ENCODE measurements at places on chromosomes 3 and 15.

- DNase-seq: peak; percentile 27
Observed at GRCh38 chr3:126113733-126114442, 30.0 kb upstream of the SLC41A3 start.

- no peak for DNase-seq
Observed at GRCh38 chr15:63079947-63080626, 37.5 kb downstream of the TPM1 start.

DNA sequence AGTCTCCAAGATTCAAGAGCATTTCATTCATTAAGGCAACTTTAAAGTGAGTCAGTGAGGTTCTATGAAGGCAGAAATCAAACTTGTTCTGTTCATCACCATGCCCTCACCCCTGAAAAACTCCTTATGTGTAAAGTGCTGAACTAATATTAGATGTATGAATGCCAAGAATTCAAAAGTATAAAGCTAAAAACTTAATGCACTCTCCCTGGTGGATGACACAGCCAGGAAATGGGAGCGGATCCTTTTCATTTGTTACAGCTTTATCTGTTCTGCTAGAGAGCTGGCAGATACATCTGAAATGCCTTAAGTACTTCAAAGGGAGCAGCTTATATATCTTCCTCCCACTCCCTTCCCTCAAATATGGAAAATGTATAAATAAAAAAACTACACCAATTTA lies 8.2 kb downstream of the TXNRD3 start:
- no peak for DNase-seq

GRCh38 chr15:69265347-69265955 lies 33.3 kb upstream of the PAQR5 start:
- no peak for DNase-seq

DNA sequence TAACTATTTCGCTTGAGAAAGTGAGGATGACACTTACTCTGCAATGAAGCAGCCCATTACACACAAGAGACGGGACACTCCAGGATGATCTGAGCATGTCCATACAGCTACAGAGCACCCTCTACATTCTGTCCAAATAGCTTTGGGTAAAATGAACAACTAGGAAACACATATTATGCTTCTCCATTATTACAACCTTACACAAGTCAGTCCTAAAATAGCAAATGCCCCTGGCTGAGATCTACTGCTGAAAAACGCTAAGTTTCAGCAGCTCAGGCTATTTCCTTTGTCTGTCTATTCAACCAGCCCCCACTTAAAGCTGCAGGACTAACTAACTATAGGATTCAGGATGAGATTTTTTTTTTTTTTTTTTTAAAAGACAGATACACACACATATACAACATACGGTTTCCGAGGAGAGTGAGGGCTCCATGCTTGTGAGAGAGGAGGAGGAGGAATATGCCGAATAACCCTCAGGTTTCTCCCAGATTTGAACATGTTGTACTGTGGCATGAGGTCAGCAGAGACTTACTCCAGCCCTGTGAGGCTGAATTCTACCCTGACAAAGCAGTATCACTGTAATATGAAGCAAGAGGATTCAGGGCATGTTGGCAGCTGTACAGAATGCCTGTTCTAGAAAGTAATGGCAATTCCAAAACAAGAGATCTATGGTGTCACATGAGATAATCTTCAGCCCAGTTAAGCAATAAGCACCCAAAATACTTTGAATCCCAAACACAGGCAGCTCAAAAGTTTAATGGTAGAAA lies 117.3 kb upstream of the PLXND1 start:
- no peak for DNase-seq

- DNase-seq: no peak
Observed at GRCh38 chr3:43760938-43761337, 70.2 kb downstream of the ABHD5 start.

DNA sequence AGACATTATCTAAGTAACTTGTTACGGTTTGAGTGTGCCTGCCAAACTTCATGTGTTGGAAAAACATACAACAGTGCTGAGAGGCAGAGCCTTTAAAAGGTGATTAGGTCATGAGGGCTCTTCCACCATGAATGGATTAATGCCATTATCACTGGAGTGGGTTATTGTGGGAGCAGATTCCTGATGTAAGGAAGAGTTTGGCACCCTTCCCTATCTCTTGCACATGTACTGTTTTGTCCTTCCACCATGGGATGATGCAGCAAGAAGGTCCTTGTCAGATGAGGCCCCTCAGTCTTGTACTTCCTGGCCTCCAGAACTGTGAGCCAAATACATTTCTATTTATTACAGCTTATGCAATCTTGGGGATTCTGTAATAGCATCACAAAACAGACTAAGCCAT lies 413.9 kb downstream of the EPHA3 start:
- DNase-seq: no peak

- DNase-seq: peak; percentile 71
Observed at GRCh38 chr3:52232279-52233107, 6.5 kb downstream of the TWF2 start.

DNA sequence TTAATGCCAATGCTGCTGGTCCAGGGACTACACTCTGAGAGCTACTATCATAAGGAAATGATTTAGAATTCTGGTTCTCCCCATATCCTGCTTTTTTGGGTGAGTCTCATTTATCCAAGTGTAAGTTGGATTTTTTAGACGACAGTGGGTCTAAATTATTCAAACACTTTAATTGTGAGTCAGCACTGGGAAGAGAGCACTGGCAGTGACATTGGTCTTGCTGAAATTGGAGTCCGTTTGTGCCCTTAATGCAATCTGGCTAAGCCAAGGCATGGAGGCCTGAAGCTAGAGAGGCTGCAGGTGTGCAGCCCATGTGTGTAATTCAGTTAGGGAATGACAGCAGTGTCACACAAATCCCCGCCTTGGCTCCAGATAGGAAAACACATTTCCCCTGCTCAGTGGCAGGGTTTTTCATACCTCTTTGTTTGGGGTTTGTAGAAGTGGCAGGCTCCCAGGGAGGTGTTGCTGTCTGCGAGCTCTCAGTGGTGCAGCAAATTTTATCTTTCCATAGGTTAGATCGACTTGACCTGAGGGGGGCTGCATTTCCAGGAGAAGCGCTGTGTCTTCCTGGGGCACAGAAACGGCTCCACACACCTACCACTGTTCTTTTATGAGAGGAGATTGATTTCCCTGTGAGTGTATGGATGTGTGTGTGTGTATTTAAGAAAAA lies 197.7 kb downstream of the CD47 start:
- DNase-seq: no peak

- no peak for DNase-seq
Observed at GRCh38 chr3:23776352-23776891, 29.3 kb upstream of the UBE2E1 start.

GRCh38 chr3:178971614-178972013 lies 100.0 kb downstream of the ZMAT3 start:
- no peak for DNase-seq

DNA sequence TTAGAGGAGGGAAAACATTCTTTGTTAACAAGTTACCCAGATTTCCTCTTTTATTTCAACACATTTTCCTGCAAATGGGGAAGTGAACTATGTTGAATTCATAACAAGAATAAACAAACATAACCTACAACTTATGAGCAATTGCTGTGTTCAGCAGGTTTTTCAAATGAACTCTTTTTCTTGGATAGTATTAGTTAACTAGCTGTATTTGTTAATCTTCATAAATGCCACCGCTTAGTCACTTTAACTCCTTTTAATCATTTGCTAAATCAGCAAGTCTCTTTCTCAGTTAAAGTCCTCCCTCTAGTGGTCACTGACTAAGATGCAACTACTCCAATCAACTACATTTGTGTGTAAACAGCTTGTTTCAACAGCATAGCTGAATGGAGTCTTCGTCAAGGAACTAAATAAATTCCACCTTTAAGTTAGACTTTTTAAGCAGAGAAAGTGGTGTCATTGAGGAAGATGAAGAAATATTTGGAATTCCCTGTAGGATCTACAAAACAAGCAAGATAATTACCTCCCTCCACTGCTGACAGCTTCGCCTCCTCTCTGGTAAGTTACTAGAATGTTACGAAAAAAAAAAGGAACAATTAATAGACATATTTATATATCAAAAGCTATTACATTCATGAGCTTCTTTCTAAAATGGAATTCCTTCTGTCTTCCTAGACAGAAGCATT lies 1122.0 kb downstream of the ROBO1 start:
- DNase-seq: no peak

DNA sequence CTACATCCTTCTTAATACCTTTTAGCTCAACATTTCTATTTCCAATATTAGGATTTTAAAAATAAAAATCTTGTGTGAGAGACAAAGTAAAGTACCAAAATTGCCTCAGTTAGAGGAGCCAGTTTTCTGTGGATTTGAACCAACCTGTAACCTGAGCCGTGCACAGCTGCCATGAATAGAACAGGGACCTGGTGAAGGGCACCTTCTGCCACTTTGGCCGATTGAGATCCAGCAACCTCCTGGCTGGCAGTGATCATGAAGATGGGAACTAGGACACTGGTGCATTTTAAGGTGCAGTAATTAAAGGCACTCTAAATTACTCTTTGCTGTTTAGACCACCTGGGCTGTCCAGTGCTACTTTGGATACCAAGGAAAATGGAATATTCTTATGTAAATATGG lies 34.3 kb upstream of the TRAK1 start:
- DNase-seq: no peak

DNA sequence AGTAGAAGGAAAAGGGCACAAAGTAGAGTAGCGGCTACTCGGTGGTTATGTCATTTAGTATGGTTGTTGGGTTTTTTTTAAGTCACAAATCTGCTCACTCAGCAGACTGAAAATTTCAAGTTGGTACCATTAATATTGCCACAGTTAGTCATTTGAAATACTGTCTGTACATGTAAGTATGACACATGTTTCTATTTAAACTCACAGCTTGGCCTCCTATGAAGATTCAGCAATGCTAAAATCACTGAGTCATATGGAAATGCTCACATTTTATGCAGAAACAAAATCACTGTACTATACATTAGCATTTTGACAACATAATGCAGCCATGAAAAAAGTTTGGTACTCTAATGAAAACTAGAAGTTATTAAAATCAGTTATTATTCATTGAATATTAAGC lies 571.9 kb downstream of the TAFA4 start:
- no peak for DNase-seq

DNA sequence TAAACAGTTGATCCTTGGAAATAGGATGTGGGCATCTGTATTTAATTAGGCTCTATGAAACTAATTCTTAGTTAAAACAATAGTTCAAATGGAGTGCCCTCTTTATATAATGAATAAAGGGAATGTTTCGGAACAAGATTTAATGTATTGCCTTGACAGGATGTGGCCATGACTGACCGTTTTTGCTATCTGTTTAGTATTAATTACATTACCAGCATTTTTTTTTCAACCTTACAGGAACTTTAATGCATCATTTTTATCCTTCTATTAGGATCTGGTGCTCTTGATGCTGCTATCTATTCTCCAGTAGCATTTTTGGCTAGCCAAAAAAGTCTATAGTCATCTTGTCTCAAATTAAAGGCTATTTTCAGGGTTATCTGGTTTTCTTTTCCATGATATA lies 340.9 kb downstream of the GRM7 start:
- DNase-seq: no peak

GRCh38 chr15:92159906-92160841 lies 233.5 kb upstream of the ST8SIA2 start:
- DNase-seq: no peak

DNA sequence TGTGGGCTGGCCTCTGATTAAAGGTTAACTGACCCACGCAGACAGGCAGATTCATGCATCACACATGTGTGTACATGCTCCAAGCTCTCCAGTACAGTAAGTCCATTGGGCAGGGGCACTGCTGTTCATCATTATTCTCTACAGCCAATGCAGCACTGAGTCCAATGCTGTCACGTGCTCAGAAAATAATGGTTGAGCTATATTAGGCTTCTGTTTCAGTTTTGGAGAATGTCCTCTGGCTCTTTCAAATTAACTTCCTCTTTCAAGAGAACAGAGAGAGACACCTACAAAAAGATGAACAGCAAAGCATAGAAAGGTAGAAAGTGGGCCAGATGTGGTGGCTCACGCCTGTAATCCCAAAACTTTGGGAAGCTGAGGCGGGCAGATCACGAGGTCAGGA lies 202.6 kb downstream of the MEX3B start:
- DNase-seq: no peak

DNA sequence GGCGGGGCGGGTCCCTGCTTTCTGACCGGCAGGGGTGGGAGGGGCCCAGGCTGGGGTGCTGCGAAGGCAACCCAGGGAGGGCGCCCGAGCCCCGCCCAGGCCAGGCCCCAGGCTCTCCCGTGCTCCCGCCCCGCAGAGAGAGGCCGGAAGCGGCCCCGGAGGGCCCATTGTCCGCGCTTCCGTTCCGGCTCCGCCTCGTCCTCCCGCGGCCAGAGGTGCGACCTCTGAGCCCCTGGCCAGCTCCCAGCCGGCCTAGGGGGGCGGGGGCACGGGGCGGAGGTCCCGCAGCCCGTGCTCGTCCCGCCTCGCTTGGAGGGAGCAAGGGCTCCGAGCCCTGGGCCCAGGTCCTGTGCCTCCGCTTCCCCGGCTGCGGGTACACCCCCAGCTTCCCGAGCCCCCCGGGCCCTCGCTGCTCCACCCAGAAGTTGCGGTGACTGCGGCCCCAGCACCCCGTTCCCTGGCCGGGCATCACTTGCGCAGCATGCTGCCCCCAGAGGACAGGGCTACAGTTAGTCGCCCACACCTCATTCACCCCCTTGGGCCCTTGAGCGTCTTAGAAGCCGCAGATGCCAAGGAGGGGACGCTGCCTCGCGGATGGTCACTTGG lies 20.4 kb upstream of the PLXND1 start:
- DNase-seq: peak; percentile 88

DNA sequence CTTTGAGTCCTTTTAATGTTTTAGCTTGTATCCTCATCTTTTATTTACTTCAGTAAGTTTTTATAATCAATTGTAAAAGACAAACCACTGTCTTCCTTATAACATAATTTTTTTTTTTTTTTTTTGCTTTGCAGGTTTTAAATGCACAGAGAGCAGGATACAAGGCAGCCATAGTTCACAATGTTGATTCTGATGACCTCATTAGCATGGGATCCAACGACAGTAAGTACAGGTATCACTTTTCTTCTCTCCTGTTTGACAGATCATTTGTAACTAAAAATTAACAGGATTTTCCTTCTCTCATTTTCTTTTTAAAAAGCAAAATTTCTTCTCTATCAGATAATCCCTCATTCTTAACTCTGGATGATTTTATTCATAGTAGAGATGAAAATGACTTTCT lies 75.4 kb downstream of the PFN2 start:
- no peak for DNase-seq

GRCh38 chr15:91444656-91445055 lies 344.6 kb downstream of the SV2B start:
- DNase-seq: no peak

- DNase-seq: no peak
Observed at GRCh38 chr3:190747571-190747970, 114.9 kb downstream of the GMNC start.

GRCh38 chr15:89068325-89068784 lies 19.9 kb upstream of the ABHD2 start:
- peak; percentile 70 for DNase-seq

- no peak for DNase-seq
Observed at GRCh38 chr3:72145506-72146380, 360.8 kb upstream of the PROK2 start.

GRCh38 chr3:37072892-37073291 lies 79.6 kb downstream of the MLH1 start:
- DNase-seq: peak; percentile 11

DNA sequence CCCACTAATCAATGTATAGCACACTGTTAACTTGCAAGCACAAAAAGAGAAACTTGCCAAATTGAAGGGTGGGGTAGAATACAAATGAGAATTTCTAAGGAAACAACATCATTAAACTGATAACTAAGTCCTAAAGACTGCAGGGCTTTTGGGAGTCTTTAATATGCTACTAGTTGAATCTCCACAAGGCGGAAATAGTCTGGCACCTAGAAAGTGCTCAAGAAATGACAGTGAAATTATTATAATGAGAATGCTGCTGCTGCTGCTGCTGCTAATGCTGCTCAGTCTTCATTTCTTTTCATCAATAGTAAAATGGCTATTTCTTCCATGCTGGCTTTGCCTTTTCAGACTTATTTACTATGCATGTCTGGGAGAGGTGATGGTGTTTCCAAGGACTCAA lies 91.8 kb downstream of the BTD start:
- no peak for DNase-seq

Data from activated CD4-positive, alpha-beta T cell treated with anti-CD3 and anti-CD28 coated beads for 36 hours (primary cell).